ENCODE measurements at places on chromosomes 5 and 9.

DNA sequence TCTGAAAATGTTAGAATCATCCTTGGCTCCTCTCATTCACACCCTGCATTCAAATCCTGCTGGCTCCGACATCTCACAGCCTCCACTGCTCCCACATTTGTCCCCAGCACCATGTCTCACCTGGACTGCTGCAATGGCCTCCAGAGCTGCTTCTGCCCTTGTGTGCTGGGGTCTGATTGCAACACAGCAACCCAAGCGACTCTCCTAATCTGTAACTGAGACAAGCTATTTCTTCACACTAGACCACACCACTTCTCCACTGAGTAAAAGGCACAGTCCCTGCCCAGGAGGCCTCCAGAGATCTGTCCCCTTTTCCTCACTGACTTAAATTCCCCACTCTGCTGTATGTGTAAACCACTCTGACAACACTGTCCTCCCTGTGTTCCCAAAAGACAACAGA, 151.1 kb upstream of the TAS2R1 start:
- no peak for DNase-seq

- DNase-seq: no peak
These were observed 259.9 kb upstream of the RASA1 start for GRCh38 chr5:87007737-87008136.

- DNase-seq: peak; percentile 57
These were observed 616 bp upstream of the ENC1 start for GRCh38 chr5:74640954-74641734.

GRCh38 chr9:34072868-34073590, 24.3 kb upstream of the UBAP2 start:
- DNase-seq: no peak

DNA sequence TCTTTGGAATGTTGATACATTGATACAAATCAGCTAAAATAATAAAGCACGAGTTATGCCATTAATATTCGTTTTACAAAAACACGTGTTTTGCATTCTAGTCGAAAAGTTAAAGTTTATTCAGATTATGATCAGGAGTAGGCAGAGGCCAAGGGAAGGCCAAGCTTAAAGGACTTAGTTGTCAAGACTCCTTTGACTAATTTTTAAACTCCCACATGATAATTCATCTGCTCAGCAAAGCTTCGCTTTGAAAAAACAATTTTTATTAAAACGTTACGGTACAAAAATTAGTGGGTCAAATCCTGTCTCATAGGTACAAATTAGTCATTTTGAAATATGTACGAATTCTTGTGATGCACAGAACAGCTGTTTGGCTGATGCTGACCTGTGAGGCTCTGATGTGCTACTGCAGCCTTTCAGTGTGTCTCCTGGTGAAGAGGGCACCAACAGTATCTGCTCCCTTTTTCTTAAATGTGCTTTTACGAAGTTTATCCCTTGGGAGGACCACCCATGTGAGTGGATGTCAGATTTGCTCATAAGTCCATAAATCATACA, 23.0 kb upstream of the NR3C1 start:
- no peak for DNase-seq

- no peak for DNase-seq
These were observed 473.8 kb upstream of the PTPRD start for GRCh38 chr9:11086561-11086960.

GRCh38 chr5:77046416-77047073, 16.3 kb downstream of the AGGF1 start:
- DNase-seq: no peak

- no peak for DNase-seq
These were observed 438 bp upstream of the PAPPA start for GRCh38 chr9:116152941-116153764.

DNA sequence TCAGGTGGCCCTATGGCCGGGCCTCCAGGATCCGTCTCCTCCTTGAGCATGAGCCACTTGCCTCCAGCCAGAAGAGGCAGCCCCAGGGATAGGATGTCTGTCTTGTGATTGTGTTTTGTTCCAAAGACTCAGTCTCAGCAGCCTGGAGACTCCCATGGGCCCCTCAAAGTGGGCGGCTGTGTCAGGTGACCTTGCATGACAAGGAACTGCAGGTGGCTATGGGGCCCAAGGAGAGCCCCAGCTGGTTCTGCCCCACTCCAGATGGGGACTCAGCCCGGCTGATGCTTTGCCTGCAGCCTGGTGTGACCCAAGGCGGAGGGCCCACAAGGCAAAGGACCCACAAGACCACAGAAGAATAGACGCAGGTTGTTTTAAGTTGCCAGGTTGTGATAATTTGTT, 284.3 kb upstream of the IRX4 start:
- no peak for DNase-seq

DNA sequence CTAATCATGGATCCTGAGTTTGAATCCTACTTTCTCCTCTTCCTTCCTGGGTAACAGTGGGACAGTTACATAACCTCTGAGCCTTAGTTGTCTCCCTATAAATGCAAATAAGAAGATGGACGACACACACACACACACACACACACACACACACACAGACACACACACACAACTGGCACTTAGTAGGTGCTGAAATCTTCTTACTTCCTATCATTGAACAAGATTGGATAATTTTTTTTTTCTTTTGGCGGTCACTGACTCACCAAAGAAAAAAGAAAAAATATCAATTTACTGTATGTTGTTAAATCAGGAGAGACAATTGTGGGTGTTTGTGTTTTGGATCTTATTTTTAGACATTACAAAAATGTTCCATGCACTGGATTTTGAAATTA, 28.4 kb upstream of the TNFSF8 start:
- no peak for DNase-seq

- DNase-seq: no peak
These were observed 413.9 kb downstream of the GADD45G start for GRCh38 chr9:90018688-90019087.

GRCh38 chr9:121886759-121887485, 206.2 kb downstream of the TTLL11 start:
- no peak for DNase-seq
